ENCODE measurements at places on chromosomes 5 and 9. TPM values are rescaled to one million over a fixed set of nuclear protein-coding genes. Genes with fewer than 3 reads are reported as not detected.

Gene ZBED3
- 7.0 TPM for total RNA-seq

Gene OCLN
- total RNA-seq = 18.6 TPM

Gene SAPCD2
- 4.8 TPM for total RNA-seq

Gene MEF2C
- 98.0 TPM for total RNA-seq

DNA sequence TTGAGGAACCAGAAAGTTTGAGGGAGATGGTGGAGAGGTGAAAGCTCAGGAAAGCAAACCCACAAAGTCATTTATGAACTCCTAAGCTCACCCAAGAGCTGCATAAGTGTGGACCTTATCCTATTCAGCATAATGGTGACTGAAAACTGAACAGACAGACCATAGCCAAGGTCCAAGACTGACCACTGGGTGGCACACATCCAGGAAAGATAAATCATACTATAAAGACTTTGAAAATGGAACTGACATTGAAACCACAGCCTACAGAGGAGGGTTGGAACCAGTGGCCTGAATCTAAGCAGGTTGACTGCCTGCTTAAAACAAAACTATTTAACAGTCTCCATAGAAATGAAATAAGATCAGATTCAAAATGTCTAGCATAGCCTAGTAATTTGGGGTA lies 121.0 kb upstream of the RGS7BP start:
- no peak for DNase-seq

- DNase-seq = no peak
Measured at GRCh38 chr9:16205455-16205854, 652.6 kb downstream of the CCDC171 start.

- DNase-seq = no peak
Measured at GRCh38 chr9:97052735-97053134, 13.8 kb upstream of the CTSV start.

DNA sequence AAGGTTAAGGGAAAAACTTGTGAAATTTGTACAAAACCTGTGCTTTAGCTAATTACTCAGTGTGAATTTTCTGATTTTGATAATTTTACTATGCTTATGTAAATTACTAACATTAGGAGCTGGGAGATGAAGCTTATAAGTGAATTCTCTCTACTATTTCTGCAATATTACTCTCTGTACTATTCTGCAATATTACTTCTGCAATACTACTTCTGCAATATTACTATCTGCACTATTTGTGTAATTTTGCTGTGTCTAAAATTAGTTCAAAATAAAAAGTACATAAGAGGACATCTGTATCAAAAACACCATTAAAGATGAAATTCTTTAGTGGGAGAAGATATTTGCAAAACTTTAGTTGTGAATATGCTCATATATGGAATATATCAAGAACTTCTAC lies 62.9 kb downstream of the C9 start:
- no peak for DNase-seq

- DNase-seq = no peak
Measured at GRCh38 chr9:69891696-69892095, 71.1 kb downstream of the CFAP95 start.

DNA sequence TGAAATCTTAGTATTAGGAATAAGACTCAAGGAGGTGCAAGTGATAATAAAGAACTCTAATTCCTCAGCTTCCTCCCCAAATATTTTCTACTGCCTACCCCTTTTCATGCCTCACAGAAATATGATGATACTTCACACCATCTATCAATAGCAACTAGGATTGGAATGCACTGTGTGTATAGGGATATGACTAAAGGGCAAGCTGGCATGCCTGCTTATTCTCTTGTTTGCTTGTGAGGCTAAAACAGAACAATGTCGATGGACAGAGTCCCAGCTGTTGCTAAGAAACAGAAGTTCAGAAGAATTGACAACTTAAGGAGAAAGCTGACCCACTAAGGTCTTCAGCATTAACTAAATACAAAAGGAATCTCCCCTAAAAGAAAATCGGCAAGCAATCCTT lies 9.7 kb upstream of the CHD1 start:
- DNase-seq = no peak

DNA sequence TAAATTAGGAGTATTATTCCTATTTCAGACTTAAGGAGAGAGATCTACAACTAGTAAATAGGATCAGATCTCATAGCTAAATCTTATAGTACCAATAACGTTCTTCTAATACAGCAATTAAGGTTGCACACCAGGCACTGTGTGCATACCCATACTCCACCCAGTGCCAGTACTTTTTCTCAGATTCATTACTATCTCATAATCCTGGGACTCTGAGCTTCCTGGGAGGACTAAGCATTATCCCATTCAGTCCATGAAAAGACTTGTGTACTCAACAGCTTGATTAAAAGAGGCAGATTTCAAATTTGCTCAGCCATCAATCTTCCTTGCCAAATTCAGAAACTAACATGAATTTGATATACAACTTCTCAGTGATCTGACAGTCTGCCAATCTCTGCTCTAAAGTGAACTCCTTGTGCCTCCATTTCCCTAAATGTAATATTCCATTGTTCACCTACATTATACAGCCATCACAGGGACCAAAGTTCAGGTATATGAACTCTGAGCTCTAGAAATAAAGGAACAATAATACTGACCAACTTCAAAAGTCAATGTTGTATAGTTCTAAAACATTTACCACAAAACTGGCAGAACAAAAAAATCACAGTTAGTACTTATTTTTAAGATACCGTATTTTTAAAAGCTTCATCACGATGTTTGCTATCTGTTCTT lies 7.2 kb downstream of the STRBP start:
- no peak for DNase-seq

GRCh38 chr5:140108093-140109017 lies 5.6 kb upstream of the PURA start:
- peak; percentile 24 for DNase-seq

- DNase-seq = peak; percentile 2
Measured at GRCh38 chr9:17402309-17402708, 176.6 kb upstream of the SH3GL2 start.

DNA sequence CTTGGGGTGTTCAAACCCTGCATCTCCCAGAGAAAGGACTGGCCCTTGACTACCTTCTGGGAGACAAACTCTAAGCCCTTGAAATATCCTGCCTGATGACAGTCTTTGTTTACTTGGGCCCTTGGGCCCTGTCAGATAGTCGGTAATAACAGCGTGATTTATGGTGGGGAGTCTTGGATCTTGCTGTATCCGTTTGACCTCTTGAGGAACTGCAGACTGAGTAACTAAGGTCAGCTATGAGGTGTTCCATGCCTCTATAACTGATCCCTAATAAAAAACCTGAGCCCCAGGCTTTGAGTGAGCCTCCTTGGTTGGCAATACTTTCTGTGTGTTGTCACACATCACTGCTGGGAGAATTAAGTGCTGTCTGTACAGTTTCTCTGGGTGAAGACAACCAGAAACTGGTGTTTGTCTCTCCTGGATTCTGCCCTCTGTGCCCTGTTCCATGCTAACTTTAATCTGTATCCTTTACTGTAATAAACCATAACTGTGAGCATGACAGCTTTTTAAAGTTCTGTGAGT lies 56.2 kb upstream of the ANKRD33B start:
- DNase-seq = no peak

- no peak for DNase-seq
Measured at GRCh38 chr9:126915281-126915816, 767 bp downstream of the RALGPS1 start.

Gene FOXD4L4
- 0.27 TPM for total RNA-seq

Gene FAM219A
- total RNA-seq = 3.2 TPM

- DNase-seq = no peak
Measured at GRCh38 chr5:20683241-20683940, 695.4 kb upstream of the CDH18 start.

Gene MYMK
- total RNA-seq = not detected

GRCh38 chr9:35942286-35942685 lies 15.7 kb downstream of the OR2S2 start:
- no peak for DNase-seq

DNA sequence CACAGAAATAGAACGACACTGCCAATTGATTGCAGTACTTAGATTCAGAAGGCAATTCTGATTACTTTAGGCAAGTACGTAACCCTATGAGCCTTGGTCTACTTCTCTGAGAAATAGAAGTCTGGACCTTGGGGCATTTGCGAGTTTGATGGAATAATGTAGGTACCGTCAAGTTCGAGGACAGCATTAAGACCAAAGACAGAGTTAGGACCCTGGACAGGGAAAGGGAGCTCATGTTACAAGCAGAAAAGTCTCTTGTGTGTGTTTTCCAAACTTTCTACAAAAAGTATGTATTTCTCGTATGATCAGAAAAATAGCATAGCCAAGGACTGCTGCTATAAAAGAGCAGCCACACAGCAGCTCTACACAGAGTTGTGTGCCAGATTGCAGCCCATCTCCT lies 20.1 kb downstream of the CCDC180 start:
- DNase-seq = no peak

All from hematopoietic multipotent progenitor cell (in vitro differentiated cells).